CD4-positive, alpha-beta T cell treated with Interleukin-6 for 4 hours (primary cell): ENCODE measurements at places on chromosomes 11 and 22.

- no peak for DNase-seq
Observed at GRCh38 chr11:72221386-72222075, 3.0 kb upstream of the INPPL1 start.

GRCh38 chr11:77049026-77049425, 14.8 kb downstream of the B3GNT6 start:
- DNase-seq: no peak

DNA sequence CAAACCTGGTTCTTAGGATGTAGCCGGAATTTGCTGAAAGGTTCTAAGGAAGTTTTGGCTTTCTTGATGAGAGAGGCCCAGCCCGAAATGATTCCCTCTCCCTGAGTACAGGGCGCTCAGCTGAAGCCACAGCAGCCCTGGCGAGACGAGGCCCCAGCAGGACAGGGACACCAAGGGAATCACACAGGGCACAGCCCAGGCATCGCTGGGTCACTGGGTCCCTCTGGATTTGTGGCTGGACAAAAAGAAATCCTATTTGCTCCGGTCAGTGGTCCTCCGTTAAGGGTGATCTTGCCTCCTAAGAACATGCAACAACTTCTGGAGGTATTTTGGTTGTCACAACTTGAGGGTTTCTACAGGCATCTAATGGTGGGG, 6.4 kb downstream of the FGF19 start:
- no peak for DNase-seq

GRCh38 chr11:13358596-13359270, 81.1 kb downstream of the BMAL1 start:
- DNase-seq: no peak

GRCh38 chr22:41256254-41257253, 15.8 kb upstream of the CHADL start:
- no peak for DNase-seq

DNA sequence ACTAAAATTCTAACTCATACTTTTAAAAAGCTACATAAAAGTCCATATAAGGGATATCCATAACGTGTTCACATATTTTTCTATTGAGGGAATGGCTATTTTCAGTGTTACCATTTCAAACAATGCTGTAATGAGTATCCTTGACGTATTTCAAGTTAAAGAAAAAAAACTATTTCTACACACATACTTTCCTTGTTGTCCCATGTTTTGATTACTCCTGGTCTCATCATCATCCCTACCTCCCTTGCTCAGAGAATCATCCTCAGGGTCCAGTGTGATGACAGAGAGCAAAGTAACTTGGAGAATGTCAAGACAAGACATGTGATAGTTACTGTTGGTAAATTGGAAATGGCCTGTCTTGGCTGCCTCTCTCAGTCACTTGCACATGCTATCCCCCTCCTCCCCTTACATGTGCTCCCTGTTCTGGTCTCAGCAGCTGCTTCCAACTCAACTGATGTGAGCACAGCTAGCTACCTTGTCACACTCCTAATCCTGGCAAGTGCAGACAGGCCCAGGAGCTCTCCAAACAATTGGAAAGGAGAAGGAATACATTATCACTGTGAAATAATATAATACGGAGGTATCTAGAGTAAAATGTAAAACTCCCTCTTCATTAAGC, 21.8 kb downstream of the NUMA1 start:
- DNase-seq: no peak

DNA sequence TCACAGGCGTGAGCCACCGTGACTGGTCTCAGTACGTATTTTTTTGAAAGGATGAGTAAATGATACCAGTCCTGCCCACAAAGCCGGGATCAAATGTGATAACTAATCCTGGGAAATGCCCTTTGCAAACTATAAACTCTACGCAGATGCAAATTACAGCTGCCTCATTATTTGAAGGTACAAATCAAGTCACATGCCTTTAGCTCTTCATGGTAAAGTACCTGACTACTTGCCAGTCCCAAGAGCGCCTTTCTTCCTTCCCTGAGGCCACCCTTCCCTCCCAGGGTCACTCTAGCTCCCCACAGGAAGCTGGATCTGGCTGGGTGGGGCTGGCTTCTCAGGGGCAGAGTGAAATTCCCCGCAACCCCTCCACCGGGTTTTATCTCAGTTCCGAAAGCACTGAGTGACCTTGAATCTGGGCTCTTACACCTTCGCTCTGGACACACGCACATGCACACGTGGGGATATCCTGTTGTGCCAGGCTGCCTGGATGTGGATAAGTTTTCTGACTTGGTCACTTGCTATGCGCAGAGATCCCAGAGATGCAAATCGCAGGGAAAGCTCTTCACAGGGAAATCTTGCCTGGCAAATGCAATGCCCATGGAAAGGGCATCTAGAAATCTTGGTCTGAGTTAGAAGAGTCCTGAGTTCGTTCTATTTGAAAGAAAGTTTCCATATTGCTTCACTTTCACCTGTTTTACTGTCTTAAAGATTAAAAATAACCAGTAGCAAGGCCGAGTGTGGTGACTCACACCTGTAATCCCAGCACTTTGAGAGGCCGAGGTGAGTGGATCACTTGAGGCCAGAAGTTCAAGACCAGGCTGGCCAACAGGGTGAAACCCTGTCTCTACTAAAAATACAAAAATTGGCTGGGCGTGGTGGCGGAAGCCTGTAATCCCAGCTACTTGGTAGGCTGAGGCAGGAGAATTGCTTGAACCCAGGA, 8.5 kb downstream of the A4GALT start:
- no peak for DNase-seq

DNA sequence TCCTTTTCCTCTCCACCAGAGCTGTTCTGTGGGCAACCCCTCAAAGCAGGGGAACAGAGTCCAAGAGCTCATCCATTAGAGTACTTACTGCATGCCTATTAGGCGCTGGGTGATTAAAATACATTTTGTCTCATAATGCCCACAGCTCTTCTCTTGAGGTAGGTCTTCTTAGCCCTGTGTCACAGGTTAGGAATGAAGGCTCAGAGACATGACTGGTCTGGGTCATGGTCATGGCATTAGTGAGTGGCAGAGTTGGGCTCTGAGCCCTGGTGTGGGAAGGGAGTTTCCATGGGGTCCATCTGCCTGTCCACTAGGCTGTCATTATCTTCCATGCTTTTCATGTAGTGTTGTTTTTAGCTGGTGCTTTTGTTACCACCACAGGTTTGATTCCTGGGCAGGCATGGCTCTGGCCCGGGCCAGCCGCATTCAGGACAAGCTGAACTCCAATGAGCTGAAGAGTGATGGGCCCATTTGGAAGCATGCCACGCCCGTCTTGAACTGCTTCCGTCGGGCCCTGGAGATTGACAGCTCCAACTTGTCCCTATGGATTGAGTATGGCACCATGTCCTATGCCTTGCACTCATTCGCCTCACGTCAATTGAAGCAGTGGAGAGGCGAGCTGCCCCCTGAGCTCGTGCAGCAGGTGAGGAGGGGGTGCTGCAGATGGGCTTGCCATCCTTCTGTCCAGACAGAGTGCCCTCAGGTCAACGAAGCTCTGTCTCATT, 76.1 kb downstream of the CABIN1 start:
- DNase-seq: no peak

DNA sequence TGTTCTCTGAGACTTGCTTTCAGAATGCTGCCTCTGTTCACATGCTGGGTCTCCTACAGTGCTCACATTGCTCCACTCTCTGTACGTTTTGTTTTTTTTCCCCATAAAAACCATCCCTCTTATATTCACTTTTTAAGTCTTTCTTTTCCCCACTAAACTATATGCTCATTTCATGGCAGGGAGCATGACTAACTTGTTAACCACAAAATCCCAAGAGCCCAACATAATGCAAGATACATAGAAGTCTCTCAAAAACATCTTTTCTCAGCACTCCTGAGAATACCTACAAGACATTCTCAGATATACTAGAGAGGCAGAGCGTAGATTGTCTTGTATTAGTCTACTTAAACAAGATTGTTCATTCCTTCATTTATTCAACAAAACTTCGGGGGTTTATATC, 73.3 kb downstream of the FAM76B start:
- DNase-seq: no peak

- DNase-seq: no peak
Observed at GRCh38 chr11:727281-727701, 20.0 kb upstream of the TALDO1 start.

DNA sequence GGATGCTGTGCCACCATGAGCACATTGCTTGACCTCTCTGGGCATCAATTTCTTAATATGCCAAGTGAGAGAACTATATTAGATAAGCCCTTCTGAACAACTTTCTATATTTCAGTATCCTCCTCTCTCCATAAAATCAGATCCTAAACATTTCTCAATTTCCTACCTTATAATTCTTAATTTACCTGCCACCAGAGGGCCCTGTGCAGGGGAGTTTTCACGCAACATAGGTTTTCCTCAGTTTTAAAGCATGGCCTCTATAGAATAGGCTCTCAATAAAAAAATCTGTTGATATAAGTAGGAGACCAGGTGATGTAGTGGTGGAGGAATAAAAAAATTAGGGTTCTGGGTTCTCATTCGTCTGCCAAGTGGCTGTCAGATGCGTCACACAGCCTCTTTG, 83.7 kb upstream of the DBX1 start:
- DNase-seq: no peak

GRCh38 chr11:125071846-125072217, 8.7 kb downstream of the SLC37A2 start:
- no peak for DNase-seq

- no peak for DNase-seq
Observed at GRCh38 chr11:10918698-10919097, 60.8 kb upstream of the ZBED5 start.

DNA sequence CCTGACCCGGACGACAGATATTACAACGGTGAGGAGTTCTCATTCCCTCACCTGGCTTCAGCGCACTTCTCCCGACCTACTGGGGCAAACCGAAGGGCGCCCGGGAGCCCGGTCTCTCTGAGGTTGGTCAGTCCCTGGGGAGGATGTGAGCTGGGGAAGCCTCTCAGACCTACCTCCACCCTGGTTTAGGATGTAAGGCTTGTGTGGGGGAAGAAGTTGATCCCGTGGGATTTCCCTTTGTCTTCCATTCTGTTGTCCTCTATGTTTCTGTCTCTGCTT, 12.3 kb downstream of the ROBO3 start:
- DNase-seq: no peak

- DNase-seq: no peak
Observed at GRCh38 chr11:19187833-19188258, 13.9 kb downstream of the CSRP3 start.
